HuH-7 (cell line): ENCODE measurements at places on chromosomes 12 and 14.

DNA sequence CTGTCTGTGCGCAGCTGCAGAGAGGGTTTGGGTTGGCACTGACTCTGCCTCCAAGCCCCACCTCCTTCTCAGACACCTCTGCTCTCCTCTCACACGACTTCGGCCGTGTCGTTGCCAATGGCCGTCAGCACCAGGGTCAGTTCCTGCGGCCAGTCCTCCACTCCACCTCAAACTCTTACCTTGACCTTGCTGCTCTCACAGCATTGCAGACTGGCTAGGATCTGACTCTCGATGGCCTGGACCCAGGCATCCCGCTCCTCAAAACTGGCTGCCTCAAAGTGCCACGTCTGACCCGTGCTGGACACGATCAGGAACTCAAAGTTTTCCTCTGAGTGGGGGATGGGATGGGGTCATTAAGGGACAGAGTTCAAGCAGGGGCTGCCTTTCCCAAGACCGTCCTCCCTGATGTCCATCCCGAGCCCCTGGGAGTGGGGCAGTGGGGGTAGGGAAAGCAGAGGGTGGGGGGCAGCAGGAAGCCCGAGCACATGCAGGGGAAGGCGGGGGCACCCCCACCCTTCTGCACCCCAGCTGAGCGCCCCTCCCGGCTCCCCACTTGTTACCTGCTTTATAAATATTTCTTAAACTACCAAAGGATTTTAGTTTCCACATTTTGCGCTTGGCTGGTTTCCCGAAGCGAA lies 10.7 kb downstream of the AGAP2 start:
- DNase-seq, result no peak

- DNase-seq, result no peak
These were observed 390.1 kb downstream of the DPF3 start for GRCh38 chr14:72503696-72504368.

DNA sequence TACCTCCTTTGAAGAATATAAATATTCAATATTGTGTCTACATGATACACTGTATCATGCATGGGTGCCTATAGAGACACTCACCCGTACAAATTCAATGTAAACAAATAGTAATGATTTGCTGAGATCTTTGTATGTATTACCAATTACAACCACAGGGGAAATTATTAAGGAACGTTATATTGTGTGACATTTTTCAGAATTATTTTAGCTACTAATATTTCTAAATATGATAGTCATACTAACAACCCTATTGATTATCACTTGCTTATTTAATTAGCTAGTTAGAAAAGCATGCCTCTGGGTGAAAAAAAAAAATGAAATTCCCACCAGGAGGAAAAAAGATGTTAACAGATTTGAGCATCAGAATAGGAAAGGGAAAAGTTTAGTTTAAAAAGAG lies 2.1 kb downstream of the SOX5 start:
- no peak for DNase-seq

DNA sequence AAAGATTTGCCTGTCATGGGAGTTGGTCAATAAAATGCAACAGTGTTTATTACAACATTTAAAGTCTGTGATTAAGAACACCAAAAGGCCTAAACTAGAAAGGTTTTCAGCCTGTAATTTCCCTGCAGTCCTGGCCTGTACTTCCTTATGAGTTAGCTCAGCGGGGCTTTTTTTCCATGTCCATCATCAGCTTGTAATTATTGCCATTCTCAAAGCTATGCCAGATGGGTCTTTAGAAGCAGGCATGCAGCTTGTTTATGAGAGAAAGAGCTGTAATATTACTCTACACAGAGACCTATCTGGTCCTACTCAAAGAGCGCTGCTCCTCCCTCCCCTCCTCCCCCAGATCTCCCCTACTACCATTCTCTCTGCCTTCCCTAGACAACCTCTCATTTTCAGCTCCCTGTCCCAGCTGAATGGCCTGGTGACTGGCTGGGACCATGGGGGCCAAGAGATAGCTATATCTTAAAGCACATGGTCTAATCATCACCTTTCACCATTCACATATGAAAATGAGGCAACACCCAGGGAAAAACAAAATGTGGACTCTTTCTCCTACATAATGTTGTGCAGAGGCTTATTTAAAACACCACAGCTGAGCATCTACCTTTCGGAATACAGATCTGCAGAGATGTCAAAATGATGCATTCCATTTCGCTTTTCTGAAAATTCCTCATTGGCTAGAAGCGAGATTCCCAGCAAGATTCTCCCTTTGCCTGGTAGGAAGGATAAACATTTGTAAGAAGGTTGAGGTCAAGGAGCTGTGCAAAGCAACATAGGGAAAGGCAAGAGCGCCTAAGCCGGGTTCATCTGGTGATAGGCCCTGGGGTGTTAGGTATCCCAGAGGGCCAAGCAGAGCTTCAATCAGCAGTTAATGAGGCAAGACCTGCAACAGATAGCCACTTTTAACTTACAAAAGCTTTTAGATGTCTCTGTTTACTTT lies 209.7 kb upstream of the CDKN3 start:
- DNase-seq, result no peak

DNA sequence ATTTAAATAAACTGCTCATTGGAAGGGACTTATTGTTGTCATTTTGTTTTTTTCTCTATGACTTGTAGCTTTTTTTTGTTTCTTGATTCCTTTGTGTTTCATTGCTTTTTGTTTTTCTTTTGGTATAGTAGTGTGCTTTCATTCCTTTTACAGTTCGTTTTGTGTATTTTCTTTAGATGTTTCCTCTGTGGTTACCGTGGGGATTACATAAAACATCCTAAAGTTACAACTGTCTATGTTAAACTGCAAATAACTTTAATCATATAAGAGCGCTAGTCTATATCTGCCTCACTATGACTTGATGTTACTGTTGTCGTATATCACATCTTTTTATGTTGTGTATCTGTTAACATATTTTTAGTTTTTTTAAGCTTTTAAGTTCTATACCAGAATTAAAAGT lies 86.9 kb downstream of the ATF7IP start:
- no peak for DNase-seq

DNA sequence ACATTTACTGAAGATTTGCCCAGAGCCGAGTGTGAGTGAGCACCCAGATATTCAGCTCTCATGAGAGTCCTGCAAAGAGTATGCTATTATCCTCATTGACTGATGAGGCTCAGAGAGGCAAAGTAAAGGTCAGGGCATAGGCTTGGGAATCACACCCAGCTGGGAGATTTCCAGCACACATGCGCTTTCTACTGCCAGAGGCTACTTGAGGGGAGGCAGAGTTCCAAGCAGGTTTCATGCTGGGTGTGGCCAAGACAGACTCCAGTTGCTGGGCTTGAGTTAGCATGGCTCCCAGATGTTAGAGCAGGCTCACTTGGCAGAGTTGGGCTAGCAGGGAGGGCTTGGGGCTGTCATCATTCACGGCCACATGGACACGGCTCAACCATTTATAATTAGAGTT lies 14.4 kb upstream of the FAM181A start:
- no peak for DNase-seq

DNA sequence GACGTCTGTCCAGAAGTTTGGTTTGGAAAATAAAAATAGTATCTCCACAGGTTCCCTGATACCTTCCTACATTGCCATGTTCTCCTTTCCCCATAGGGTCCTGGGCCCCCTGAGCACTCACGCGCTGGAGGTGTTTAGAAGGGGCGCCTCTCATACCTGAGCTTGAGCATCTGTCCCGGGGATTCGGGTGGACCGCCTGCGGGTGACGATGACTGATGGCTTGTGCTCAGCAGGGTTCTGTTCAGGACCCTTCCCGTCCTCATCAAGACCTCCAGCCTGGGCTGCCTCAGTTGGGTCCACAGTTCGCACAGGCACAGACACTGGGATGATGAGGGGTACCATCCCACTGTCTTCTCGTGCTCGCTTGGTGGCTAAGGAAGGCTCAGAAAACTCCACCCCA lies 22.7 kb upstream of the PNMA1 start:
- no peak for DNase-seq

DNA sequence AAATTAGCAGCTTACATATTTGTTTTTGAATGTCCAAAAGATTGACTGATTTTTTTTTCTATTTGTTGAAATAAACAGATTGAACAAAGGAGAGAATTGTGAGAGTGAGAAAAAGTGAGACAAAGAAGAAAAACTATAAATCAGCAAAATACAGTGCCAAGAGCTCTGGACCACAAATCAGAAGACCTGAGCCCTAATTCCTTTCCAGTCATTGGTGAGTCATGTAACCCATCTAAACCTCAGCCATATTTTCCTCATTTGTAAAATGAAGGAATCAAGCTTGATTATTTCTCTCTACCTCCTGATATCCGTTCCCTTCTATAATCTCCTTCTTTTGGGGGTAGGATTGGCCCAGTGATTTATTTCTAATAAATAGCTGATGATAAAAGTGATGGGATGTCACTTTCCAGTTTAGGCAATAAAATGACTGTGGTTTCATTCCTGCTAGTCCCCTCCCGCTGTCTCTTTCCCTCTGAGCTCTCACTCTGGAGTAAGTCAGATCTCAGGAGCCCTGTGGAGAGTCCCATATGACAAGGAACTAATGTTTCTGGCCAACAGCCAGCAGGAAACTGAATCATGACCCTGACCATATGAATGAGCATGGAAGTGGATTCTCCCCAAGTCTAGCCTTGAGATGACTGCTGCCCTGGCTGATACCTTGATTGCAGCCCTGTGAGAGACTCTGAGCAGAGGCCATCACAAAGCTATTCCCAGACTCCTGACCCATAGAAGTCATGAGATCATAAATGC lies 218.9 kb downstream of the ACSS3 start:
- DNase-seq, result no peak

- no peak for DNase-seq
These were observed 40.3 kb downstream of the SUSD6 start for GRCh38 chr14:69651664-69652063.

DNA sequence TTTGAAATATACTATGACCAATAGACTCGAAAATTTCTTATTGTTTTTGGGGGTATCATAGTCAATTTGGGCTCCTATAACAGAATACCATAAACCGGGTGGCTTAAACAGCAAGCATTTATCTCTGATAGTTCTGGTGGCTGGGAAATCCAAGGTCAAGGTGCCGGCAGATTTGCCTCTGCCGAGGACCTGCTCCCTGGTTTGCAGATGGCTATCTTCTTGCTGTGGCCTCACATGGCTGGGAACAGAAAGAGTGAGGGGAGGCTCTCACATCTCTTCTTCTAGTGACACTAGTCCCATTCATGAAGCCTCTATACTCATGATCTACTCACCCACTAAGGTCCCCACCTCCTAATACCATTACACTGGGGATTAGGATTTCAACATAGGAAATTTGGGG lies 70.7 kb downstream of the BORCS5 start:
- no peak for DNase-seq

DNA sequence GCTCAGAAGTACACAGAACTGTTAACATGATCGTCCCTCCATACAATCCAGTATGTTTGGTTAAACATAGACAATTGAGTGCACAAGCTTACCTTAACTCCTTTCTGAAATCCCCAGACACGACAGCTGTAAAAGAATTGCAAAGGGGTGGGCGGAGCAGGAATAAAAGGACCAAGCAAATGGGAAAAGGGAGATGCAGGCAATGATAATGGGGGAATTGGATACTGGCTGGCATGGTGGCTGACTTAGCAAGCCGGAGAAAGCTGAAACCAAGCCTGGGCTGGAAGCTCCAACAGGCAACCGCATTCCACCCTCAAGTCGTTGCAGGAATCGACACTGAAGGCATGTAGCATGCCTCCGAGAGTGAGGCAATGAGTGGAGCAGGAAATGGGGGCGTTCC lies 96.8 kb upstream of the TMEM132C start:
- DNase-seq, result no peak

- no peak for DNase-seq
These were observed 358.2 kb downstream of the FUT8 start for GRCh38 chr14:65770681-65771080.

DNA sequence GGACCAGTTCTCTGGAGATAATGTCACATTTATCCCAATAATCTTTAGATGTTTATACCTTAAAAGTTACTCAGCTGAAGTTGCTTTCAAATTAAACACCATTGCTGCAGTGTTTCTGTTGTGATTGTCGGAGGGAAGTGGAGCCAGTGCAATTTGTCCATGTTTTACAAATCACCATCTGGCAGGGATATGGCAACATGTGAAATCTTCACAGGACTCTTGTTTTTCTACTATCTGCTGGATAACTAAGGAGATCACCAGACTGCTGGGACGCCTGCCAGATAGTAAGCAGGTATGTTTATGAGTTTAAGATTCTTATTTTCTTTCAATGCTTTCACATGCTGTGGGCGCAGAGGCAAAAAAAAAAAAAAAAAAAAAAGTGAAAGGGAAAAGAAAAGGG lies 100.3 kb upstream of the SOX5 start:
- no peak for DNase-seq

DNA sequence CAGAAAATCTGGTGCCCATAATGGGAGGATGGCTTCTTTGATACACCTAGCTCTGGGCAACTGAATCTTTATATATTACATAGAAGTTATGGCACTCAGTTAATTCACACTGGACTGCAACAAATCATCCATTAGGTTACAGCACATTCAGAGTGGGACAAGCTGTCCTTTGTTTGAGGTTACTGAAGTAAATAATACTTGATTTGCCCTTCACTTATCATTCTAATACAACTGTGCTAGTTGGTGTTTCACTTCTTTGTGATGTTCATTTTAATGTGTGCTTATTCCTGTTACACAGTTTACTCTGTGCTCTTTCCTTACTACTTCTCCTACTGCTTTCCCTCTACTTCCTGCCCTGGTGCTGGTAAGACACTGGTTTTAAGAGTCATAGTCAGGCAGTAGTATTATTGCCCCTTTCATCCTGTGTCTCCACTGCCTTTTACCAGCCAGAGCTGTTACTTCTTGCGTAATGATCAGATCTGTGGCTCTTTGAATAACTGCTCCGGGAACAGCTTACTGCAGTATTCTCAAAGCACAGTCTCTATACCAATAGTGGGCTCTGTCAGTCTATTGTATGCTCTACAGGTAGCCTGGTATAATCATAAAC lies 36.4 kb upstream of the GXYLT1 start:
- DNase-seq, result peak; percentile 56

DNA sequence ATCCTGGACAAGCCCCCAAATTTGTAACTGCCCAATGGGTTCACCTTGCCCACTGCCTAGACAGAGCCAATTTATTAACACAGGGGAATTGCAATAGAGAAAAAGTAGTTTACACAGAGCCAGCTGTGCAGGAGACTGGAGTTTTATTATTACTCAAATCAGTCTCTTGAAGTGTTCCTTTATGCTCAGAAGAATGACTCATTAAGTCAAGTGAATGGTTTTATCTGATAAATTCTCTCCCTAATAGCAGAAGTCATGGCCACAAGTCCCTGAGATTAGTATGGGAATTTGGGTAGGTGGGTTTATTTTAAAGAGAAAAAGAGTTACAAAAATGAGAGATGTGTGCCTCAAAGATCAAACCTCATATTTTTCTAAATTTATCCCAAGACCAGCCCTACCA lies 122.8 kb upstream of the NUDT4 start:
- no peak for DNase-seq
